RCC 7860 (cell line): ENCODE measurements at places on chromosomes 1 and 21.

GRCh38 chr1:212606395-212607205 is 2.0 kb upstream of the ATF3 start:
- no peak for DNase-seq

- no peak for DNase-seq
Observed at GRCh38 chr1:41728403-41729202, 190.1 kb downstream of the HIVEP3 start.

DNA sequence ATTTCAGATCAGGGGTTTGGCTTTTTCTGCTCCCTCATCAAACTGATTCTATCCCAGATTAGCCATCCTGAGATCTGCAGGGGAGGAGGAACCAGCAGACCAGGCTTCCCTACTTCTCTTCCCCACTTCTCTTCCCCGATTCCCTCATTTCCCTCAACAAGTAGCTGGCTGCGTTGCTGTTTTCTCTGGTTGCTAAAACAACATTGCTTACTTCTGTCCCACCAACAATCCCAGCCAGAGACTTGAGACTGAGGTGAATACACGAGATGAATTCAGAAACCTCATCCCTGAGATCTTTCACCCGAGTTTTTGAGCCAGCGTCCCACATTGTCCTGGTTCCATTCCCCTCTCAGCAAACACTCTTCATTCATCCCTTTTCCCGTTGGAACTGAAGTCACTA is 22.4 kb downstream of the DYRK3 start:
- DNase-seq: no peak

DNA sequence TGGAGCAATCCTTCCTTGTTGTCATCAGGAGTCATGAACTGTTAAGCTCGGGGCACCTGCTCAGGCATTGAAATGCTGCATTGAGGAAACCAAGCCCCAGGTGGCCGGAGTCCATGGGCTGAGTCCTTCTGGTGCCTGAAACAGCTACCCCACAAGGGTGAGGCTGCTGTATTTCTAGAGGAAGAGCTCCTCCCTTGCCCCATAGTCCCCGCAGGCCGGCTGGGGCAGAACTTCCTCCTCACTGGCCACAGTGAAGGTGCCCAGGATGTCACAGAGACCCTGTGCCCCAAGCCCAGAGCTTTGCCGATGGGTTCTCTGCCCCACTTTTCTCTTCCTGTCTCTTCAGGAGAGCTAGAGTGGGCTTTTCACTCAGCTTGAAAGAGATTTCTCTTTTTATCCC is 80.8 kb upstream of the GCLM start:
- no peak for DNase-seq

DNA sequence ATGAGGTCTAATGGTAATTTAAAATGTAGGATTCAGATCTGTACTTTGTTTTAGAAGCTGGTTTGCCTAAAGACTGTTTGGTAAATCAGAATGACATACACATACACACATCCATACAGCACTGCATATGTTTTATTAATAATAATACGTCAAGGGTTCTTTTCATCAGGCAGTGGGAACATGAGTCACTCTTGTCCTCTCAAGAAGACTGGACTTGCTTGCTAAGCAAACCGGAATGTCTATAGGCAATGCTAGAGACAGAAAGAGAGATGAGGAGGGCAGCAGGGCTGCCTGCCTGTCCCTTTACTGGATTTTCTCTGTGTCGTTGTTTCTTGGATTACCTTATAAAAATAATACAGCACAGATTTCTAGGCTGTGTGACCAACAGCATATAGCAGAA is 119.1 kb upstream of the GALNT2 start:
- no peak for DNase-seq

- no peak for DNase-seq
Observed at GRCh38 chr1:204359474-204360255, at the start of gene PLEKHA6. TSS of gene PLEKHA6 (minus strand) at chr1:204359929. CDS start at chr1:204273727, 86,202 bp downstream.

DNA sequence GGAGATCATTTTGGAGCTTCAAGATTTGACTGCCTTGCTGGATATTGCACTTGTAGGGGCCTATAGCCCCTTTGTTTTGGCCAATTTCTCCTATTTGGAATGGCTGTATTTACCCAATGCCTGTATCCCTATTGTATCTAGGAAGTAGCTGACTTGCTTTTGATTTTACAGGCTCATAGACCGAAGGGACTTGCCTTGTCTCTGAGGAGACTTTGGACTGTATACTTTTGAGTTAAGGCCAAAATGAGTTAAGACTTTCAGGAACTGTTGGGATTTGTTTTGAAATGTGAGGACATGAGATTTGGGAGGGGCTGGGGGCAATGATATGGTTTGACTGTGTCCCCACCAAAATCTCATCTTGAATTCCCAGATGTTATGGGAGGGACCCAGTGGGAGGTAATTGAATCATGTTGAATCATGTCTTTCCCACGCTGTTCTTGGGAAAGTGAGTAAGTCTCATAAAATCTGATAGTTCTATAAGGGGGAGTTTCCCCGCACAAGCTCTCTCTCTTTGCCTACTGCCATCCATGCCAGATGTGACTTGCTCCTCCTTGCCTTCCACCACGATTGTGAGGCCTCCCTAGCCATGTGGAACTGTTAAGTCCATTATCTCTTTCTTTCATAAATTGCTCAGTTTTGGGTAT is 276.1 kb downstream of the LMX1A start:
- no peak for DNase-seq

DNA sequence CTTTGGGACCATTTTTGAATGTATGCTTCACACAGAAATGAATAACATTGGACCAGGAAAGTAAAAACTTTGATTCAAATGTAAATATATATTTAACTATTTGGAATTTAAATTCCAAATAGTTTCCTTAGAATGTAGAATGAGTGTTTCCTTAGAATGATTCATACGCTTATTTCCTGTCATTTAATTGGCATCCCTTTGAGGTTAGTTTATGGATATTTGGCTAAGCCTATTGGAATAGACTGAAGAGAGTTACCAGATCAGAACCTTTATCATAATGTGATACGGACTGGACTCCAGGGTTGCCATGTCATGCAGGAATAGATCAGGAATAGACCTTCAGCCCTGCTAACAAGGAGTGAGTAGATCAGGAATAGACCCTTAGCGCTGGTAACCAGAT is 133.1 kb downstream of the TNNI3K start:
- DNase-seq: no peak

DNA sequence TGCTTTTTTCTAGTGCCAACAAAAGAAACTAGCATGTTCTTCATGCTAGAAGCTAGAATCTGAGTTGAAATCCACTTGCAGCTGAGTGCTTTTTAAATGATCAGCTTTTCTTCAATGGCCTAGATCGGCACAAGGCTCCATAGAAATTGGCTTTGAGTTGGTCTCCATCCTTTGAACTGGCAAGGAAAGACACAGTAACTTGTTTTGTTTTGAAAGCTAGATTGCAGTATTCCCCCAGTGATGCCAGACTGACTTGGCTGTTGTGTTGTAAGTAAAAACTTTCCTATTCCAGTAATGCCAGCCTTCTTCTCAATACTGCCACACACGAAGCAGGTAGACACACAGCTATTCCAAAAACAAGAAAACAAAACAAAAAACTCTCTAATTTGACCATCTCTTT is 139.1 kb downstream of the FMN2 start:
- DNase-seq: no peak

- no peak for DNase-seq
Observed at GRCh38 chr1:150944856-150945255, 18.7 kb downstream of the SETDB1 start.

DNA sequence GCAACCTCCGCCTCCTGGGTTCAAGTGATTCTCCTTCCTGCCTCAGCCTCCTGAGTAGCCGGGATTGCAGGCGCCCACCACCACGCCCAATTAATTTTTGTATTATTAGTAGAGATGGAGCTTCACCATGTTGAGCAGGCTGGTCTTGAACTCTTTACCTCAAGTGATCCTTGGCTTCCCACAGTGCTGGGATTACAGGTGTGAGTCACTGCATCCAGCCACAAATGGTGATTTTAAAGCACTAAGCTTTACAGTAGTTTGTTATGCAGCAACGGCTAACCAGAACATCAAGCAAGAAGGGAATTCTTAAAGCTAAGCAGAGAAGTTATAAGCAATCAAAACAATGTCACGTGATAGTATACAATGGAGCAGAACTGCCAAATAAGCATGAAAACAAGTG is 65.7 kb downstream of the NVL start:
- no peak for DNase-seq

DNA sequence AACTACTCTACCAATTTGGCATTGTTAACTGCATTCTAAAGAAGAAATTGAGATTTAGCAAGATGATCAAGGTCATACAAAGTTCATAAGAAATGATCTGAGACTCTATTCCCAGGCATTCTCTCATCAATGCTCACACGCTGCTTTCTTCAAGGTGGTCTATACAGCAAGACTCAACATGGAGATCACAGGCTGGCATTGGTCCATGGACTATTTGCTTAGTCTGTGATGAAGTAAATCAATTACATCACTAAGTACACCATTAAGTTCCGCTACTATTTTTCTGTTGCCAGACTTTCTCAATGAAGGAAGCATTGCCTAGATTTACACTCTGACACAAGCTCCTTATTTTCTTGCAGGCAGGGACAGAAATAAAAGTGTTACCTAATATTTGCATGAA is 51.9 kb upstream of the CYP2J2 start:
- no peak for DNase-seq
